ENCODE measurements at places on chromosomes 16 and 17. TPM values are rescaled to one million over a fixed set of nuclear protein-coding genes. Genes with fewer than 3 reads are reported as not detected.

The HOXB2 gene
- total RNA-seq = 18.8 TPM

The P2RX1 gene
- total RNA-seq = 15.0 TPM

The LITAFD gene
- total RNA-seq = 0.75 TPM

The ERN2 gene
- not detected for total RNA-seq

The NUBP1 gene
- 19.2 TPM for total RNA-seq

The CLEC19A gene
- not detected for total RNA-seq

The KRTAP2-1 gene
- total RNA-seq = not detected

The VTN gene
- not detected for total RNA-seq

The TPPP3 gene
- total RNA-seq = 0.29 TPM

The FAHD1 gene
- 6.1 TPM for total RNA-seq

The TP53TG3C gene
- not detected for total RNA-seq

The TERB1 gene
- not detected for total RNA-seq

The RASL10B gene
- total RNA-seq = 0.50 TPM

DNA sequence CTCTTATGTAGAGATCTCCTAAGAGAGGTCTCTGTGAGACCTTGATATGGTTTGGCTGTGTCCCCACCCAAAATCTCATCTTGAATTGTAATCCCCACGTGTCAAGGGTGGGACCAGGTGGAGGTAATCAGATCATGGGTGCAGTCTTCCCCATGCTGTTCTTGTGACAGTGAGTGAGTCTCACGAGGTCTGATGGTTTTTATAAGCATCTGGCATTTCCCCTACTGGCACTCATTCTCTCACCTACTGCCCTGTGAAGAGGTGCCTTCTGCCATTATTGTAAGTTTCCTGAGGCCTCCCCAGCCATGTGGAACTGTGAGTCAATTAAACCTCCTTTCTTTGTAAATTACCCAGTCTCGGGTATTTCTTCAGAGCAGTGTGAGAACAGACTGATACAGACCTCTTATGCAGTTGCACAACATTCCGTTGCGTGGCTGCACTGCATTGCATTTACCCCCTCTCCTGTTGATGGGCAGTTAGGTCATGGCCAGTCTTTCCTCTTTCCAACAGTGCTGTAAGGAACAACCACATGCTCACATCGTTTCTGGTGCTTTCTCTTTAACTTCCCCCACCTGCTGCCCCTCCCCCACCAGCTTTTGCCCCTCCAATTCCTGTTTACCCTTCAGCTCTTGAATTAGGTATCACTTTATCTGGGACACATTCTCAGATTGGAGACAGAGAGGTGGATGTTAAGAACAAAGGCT, 43.6 kb upstream of the MED9 start:
- DNase-seq = no peak

DNA sequence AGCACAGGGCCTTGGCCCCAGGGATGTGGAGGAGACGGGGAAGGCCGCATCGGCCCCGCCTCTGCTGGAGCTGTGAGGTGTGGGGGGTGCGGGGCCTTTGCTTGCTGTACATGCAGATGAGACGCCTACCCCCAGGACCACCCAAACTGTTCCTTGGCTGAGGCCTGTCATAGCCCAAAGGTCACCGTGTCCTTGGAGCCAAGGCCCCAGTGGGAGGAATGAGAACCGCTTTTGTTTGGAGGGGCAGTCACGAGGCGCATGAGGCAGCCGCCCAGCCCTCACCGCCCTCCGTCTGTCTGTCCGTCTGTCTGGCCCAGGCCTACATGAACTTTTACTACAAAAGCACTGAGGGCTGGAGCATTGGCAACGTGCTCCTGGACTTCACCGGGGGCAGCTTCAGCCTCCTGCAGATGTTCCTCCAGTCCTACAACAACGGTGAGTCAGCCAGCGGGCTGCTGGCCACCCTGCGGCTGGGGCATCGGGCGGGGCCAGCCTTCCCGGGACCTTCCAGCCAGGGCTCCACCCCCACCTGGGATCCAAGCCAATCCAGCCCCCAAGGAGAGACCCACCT, 8.8 kb downstream of the TAX1BP3 start:
- DNase-seq = no peak

GRCh38 chr17:80360396-80360795, 54.6 kb upstream of the ENDOV start:
- no peak for DNase-seq

DNA sequence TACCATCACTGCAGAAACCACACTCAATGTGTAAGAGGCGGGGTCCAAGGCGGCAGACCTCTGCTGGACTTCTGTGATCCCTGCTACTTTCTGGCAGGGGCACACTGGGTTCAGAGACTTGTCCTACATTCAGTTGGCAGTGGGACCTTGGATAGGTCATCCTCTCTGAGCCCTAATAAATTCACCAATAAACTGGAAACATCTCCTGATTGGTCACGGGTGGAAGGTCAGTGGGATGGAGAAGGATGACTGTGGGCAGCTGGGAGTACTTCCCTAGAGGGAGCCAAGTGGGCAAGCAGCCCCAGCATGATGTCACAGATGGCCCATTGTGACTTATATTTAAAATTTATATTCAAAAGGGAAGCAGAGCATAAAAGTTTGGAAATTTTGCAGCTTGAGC, 49.7 kb downstream of the RNF112 start:
- no peak for DNase-seq

- no peak for DNase-seq
Measured at GRCh38 chr17:36105781-36106492, 2.3 kb downstream of the CCL4 start.

- no peak for DNase-seq
Measured at GRCh38 chr16:557463-558297, 2.5 kb upstream of the PRR35 start.

GRCh38 chr16:29310852-29311314, 95.6 kb downstream of the NPIPB11 start:
- DNase-seq = no peak

DNA sequence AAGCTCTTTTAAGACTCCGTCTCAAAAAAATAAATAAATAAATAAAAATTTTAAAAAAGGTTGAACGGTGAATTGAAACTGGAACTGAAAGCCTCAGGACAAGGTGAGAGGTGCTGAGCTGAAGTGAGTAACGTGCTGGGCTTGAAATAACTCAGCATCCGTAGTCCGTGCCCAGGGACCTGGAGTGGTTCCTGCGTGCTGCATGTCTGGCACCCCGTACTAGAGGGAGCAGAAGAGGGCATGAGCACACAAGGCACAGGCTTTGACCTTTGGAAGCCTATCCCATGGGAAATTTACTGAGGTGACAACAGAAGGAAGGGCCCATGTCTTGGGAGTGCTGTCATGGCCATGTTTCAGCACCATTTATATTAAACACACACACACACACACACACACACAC, 4.5 kb upstream of the MEIOB start:
- no peak for DNase-seq

- no peak for DNase-seq
Measured at GRCh38 chr16:83310816-83311215, 497.0 kb upstream of the HSBP1 start.

- no peak for DNase-seq
Measured at GRCh38 chr16:9681508-9681907, 500.7 kb downstream of the GRIN2A start.

DNA sequence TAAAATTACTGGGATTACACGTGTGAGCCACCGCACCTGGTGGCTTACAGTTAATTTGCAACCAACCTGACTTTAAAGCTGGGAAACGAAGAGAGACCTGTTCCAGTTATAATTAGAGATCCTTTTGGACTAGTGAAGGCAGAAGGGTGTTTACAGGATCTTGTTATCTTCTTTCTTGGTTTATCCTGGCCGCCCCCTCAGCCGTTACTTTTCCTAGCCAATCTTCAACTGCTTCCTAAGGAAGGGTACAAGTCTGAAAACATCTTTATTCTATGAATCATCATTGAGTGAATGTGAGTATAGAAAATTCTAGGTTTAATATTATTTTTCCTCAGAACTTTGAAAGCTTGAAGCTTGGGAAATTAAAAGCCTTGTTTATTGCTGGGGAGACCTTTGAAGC, 286.5 kb downstream of the SLC39A11 start:
- DNase-seq = no peak

DNA sequence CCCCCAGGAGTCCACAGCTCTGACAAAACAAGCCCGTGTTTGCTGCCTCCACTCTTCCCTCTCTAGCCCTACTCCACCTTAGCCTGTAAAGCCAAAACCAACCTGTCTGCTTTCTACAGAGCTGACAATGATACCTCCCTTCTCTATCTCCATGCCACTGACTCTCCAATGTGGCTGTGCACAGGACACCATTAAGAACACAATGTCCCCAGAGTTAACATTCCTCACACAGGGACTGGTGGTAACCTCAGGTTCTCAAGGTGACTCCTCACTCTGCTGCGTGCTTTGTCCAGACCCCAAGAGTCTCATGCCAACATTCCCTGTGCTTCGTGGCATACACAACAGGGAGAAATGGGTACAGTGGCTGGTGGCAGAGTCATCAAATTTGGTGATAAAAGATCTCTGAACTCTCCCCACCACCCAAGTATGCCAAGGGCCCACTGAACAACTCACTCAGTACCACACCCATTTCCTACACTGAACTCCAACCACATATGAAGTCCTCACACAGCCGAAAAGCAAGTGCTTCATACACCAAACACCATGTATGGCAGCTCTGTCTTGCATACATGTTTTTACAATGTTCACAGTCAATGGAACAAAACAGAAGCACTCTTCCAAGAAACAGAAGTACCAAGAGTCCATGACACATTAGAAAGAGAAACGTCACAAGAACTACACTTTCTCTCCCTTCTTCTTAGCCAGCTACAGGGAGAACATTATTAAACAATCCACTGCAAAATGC, 21.1 kb downstream of the CSNK2A2 start:
- DNase-seq = no peak

DNA sequence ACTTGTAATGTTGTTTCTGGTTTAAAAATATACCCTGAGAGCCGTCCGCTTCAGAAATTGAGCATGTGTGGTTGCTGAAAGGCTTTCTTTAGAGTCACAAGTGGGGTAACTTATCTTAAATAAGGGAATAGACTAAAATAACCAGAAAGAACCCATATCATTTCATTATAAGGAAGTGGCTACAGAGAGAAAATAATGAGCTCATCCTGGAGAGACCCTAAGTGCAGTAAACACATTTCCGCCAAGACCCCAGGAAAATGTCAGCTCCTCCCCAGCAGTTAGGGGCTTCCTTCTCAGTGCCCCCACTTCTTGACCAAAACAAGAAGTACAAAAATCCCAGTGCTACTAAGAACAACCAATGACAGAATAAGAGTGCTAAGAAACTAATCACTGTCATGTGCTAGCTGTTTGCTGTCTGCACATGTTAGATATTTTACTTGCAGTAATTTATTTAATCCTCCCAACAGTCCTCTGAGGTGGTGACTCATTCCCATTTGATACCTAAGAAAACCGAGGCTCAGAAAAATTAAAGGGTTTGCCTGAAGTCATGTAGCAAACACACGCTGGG, 83.5 kb downstream of the CDYL2 start:
- no peak for DNase-seq

- DNase-seq = no peak
Measured at GRCh38 chr17:22203208-22203715, 510.9 kb downstream of the KCNJ18 start.

- no peak for DNase-seq
Measured at GRCh38 chr16:29645694-29646187, 17.3 kb upstream of the SPN start.

- no peak for DNase-seq
Measured at GRCh38 chr17:59810894-59811153, 81.9 kb downstream of the TUBD1 start.

- DNase-seq = no peak
Measured at GRCh38 chr17:2008332-2009126, 16.6 kb downstream of the RTN4RL1 start.

- DNase-seq = no peak
Measured at GRCh38 chr17:29749045-29749825, 126.5 kb upstream of the CORO6 start.

- no peak for DNase-seq
Measured at GRCh38 chr16:25771812-25772568, 80.2 kb downstream of the HS3ST4 start.

DNA sequence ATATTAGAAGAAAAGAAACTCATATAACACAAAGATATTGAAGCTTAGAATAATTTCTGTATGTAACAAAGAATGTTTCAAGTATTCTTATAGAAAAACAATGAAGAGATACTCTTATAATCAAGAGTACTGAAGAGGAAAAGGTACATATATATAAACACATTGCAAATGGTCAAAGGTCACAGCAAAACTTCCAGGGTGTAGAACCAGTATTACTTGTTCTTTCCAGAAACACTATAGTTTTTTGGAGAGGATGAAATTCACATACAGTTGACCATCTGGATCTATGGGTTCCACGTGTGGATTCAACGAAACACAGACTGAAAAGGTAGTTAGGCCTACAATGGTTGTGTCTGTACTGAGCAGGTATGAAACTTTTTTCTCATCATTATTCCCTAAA, 22.6 kb downstream of the PRPSAP1 start:
- DNase-seq = no peak

GRCh38 chr17:81840826-81841778, 6.3 kb upstream of the PPP1R27 start:
- DNase-seq = no peak

DNA sequence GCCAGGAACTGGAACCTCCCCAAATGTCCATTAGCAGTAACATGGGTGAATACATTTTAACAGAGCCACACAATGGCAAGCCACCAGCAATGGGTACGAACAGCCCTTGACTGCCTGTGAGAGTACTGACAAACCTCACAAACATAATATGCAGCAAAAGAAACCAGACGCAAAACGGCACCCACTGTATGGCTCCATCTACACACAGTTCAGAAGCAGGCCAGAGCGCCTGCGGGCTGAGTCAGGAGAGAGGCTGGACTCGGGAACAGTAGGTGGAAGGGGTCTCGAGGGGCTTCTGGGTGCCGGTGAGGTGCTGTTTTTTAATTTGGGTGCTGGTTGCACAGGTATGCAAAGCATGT, 77.4 kb upstream of the TOB1 start:
- no peak for DNase-seq

DNA sequence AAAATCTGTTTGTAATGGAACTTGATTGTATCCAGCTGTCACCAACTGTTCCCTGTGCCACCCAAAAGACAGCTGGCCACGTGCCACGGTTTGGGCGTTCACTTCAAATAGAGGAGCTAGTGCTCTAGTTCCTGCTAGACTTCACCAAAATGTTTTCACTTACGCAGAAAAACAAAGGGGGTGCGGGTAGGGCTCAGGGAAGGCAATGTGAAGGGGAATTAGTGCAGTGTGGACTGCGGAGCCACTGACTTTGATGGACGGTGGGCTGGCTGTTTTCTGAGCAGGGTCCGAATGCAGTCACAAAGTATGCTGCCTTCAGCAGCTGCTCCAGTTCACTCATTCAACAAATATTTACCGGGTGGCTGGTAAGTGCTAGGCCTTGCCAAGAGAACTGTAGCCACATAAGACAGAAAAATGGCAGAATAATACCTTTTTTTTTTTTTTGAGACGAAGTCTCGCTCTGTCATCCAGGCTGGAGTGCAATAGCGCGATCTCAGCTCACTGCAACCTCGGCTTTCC, 7.6 kb upstream of the CYTH1 start:
- no peak for DNase-seq

DNA sequence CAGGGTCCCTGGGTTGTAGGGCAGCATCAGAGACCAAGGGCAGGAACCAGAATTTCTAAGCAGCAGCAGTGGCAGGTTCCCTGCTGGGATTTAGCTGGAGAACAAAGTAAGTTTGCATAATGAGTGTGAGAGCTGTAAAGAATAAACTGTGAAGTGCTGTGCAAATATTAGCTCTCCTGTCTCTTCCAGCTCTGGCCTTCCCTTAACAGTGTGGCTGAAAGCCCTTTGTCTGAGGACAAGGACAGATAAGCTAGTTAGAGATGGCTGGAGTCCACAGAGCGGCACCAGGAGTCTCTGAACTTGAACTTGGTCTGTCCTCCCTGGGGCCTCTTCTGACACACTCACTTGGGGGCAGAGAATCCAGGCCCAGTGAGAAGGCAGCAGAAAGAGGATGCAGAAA, 98.2 kb upstream of the WSCD1 start:
- DNase-seq = no peak

All from T-helper 17 cell (primary cell).